ENCODE measurements at places on chromosomes 16 and 17. TPM values are rescaled to one million over a fixed set of nuclear protein-coding genes. Genes with fewer than 3 reads are reported as not detected.
A peak's percentile ranks its signal among the peaks of the same experiment; 100 is the strongest.

DNA sequence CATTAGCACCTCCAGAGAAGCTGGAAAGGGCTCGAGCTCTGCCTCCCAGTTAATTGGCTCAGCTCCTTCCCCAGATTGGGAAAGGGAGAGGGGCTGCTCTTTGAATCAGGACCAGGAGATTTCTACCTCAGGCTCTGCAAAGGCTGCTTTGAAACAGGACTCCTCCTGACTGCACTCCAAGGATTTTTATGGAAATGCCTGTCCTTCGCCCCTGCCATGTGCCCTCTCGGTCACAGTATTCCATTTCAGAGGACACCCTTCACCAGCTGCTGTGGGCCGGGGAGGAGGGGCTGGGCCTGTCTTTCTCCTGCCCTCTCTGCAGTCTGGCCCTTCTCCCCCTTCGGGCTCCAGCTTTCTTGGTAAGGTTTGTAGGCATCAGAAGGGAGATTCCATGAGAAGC, 13.6 kb downstream of the MRM1 start:
- H3K4me1 ChIP-seq: no peaks in the 10 kb centered on the region
- H3K27me3 ChIP-seq: no peaks in the 10 kb centered on the region
- no peak for DNase-seq
- no peaks in the 10 kb centered on the region for H3K36me3 ChIP-seq
- no peak overlapping the region for H3K27ac ChIP-seq

- H3K27me3 ChIP-seq: no peaks in the 10 kb centered on the region
- no peak for DNase-seq
- H3K36me3 ChIP-seq: peaks cover 4% of the 10 kb centered on the region
Observed at GRCh38 chr17:82889496-82890338, 49.9 kb upstream of the ZNF750 start.

DNA sequence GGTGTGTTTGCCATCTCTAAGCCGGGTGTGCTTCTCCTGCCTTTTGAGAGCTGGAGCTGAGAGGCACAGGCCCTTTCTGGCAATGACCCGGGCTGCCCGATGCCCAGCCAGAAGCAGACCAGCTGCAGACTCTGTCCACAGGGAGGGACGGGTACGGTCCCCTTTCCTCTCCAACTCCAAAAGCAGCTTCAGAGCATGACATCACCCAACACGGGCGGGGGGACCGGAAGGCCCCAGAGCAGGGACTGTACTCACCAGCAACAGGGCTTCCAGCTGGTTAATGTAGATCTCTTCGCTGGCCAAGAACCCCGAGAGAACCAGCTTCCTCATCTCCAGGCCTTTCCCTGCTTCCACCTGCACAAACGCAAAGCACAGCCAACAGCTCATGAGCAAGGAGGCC, 79.4 kb downstream of the ABR start:
- peaks cover 8% of the 10 kb centered on the region for H3K36me3 ChIP-seq
- no peaks in the 10 kb centered on the region for H3K27me3 ChIP-seq
- DNase-seq: no peak
- H3K4me3 ChIP-seq: no peak overlapping the region
- no peak overlapping the region for H3K27ac ChIP-seq

GRCh38 chr17:50816771-50817751, 18.3 kb upstream of the WFIKKN2 start:
- H3K4me1 ChIP-seq: no peaks in the 10 kb centered on the region
- H3K27me3 ChIP-seq: peaks cover 4% of the 10 kb centered on the region
- no peak overlapping the region for H3K27ac ChIP-seq
- no peaks in the 10 kb centered on the region for H3K36me3 ChIP-seq

GRCh38 chr17:40014375-40014980, 762 bp upstream of the CSF3 start:
- no peaks in the 10 kb centered on the region for H3K4me1 ChIP-seq
- H3K27ac ChIP-seq: no peak overlapping the region
- peaks cover under 1% of the 10 kb centered on the region for H3K36me3 ChIP-seq
- H3K27me3 ChIP-seq: no peaks in the 10 kb centered on the region

DNA sequence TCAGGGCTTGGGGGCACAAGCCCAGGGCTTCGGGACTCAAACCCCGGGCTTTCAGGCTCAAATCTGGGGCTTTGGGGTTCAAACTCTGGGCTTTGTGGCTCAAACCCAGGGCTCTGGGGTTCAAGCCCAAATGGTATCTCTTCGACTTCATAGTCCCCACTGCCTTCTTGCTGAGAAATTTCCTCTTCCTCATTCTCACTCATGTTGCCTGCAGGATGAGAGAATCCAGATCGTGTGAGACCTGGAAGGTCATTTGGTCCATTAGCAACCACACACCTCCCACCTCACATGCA, 576 bp downstream of the ZNF768 start:
- peaks cover 11% of the 10 kb centered on the region for H3K4me1 ChIP-seq
- H3K4me3 ChIP-seq: peak overlapping the region; percentile 83
- DNase-seq: no peak
- no peaks in the 10 kb centered on the region for H3K27me3 ChIP-seq
- H3K27ac ChIP-seq: peak overlapping the region; percentile 27

RASD1 gene
- 0.43 TPM for polyA plus RNA-seq
